ENCODE measurements at places on chromosomes 2 and 18. TPM values are rescaled to one million over a fixed set of nuclear protein-coding genes. Genes with fewer than 3 reads are reported as not detected.

- DNase-seq: no peak
Observed at GRCh38 chr2:140542627-140543026, 1588.2 kb downstream of the LRP1B start.

DNA sequence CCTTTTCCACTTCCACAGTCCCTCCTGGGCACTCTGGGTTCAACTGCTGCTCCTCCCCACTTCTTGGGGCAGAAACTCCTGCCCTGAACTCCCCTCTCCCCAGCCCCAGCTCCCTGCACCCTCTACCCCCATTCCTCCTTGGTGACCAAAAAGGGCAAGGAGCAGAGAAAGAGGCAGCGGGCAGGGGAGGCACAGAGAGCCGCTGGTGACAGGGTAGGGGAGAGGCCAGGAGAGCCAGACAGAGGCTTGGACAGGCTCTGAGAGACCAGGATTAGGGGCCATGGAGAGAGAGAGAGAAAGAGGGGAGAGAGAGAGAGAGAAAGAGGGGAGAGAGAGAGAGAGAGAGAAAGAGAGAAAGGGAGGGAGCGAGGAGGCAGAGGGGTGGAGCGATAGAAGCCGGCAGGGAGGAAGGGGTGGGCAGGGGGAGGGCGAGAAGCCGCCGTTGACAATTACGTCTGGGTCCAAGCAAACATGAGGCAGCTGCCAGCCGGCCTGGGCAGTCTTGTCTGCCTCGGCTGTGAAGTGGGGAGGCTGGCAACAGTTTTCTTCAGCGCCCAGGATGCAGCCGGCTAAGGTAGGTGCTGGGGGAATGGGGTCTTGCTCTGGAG lies at the start of gene KCNIP3:
Gene KCNIP3, plus strand, starts transcription at position 468 of the 608 bp plus-strand sequence. Its CDS starts 92 bp downstream, at position 560.
- no peak for DNase-seq

DNA sequence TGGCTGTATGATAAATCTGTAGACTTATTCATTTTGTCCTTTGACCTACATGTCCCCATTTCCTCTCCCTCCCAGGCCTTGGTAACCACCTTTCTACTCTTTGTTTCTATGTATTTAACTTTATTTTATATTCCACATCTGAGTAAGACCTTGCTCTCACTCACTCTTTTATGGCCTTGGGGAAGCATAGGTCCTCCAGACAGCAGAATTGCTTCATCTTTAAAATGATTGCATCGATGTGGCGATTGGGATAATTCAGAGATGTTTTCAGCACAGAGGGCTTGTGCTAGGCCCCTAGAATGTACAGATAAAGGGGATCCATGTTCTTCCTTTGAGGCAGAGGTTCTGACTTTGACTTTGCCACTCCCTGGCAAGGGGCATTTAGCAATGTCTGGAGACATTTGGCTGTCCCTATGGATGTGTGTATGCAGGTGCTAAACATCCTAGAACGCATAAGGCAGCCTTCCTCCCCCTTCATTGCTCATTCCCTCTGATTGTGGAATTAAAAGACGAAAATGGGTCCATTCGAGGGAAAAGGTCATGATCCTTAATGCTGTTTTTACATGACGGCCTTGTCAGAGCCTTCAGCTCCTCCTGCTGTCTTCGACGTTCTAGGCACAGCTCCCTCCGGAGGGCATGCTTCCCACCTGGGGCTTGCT lies 1.2 kb upstream of the GPR39 start:
- no peak for DNase-seq

DNA sequence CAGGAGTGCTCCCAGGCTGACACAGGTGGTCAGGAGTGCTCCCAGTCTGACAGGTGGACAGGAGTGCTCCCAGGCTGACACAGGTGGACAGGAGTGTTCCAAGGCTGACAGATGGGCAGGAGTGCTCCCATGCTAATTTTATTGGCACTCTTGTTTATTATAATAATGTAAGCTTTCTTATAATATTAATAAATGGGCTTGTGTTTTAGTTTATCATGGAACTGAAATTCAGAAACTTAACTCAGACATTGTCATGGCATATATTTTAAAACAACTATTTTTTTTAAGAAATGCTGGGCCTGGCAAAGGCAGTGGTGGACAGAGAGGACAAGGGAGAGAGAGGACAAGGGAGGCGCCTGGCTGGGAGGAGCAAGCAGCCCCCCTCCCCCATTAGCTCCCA lies 18.7 kb downstream of the ANO7 start:
- no peak for DNase-seq

- no peak for DNase-seq
Observed at GRCh38 chr2:71886241-71886640, 261.4 kb downstream of the CYP26B1 start.

- DNase-seq: no peak
Observed at GRCh38 chr18:74819433-74820059, 221.9 kb downstream of the ZNF407 start.

GALM gene
- 5.4 TPM for total RNA-seq

- no peak for DNase-seq
Observed at GRCh38 chr18:77059294-77059916, 73.2 kb downstream of the MBP start.

GRCh38 chr2:5020116-5020875 lies 671.9 kb upstream of the SOX11 start:
- DNase-seq: no peak

DNA sequence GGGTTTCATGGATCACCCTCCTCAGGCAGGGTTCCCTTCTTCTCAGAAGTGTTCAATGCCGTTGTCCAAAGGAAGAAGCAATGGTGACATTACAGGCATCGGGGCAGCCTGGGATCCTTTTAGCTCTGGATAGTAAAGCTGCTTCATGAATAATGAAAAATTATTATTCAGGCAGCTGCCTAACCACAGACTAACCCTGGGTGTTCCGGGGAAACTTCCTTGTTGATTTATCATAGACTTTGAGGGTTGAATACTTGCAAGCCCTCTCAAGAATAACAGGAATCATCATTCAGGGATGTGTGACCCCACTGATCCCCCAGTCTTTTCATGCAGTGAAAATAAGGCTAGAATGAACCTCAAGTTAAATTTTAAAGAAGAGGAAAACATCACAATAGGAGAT lies 419.4 kb downstream of the MEIS1 start:
- DNase-seq: no peak

DNA sequence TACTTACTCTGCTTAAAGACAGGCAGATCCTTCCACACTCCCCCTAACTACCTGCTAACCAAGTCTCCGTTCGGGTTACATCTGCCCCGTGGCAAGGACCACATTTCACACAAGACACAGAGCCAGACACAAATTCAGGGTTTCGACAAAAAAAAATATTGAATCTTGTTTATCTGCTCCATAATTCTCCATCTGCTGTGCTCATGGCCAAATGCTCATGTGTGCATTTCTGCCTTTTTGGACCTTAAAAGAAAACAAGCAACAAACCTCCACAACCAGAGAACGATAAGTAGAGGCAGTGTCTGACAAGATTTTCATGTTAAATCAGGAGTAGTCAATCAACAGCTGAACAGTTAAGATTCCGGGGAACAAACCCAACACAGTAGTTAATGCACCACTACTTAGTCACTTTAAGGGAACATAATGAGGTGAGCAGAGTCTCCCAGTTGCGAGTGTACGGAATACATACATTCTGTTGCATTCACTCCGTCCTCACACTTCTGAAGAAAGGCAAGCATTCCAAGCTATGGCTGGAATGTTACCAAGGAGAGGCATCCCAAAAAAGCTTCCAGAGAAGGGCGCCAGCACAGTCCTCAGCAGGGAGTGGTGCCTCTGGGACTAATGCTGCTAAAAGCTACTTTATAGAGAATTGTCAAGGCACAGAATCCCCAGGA lies 121.0 kb downstream of the ANKRD44 start:
- DNase-seq: no peak

GRCh38 chr2:119385466-119385865 lies 18.7 kb downstream of the DBI start:
- DNase-seq: no peak

- no peak for DNase-seq
Observed at GRCh38 chr2:2530334-2530733, 199.3 kb upstream of the MYT1L start.

DNA sequence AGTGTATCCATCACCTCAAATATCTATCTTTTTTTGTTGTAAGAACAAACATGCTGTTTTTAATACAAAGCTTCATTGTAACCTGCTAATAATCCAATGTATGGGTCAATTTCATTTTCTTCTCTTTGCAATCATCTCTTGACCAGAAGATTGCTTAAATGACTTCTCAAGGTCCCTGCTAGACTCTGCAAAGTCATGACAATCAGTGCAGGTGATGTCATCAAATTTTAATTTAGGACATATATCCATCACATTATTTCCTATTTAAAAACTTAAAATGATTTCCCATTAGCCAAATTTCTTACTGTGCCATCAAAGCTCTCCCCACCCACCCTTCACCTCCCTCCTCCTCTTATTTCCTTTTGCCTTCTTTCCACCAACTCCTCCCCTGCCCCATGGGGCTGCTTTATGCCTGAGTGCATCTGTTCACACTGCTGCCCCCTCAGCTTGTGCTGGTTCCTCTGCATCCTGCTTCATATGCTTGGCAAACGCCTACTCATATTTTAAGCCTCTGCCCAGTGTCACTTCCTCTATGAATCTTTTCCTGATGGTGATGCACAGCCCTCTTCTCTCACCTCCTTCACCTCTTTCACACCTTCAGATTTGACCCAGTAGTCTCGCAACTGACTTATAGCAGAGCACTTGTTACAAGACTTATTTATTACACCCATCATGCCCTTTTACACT lies 20.3 kb downstream of the PLEK start:
- no peak for DNase-seq

DNA sequence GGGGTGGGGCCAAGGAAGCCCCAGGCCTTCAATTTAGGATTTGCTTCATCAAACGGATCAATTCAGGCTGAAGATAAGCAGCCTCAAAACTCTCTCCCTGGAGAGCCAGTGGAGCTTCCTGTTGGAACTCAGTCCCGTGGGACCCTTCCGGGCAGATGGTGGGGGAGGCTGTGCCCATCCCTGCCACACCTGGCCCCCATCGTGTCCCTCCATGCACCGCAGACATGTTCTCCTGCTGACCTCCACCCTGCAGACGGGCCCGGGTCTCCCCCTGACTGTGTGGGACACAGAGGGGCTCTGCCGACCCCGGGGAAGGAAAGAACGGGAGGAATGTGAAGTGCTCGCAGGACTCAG lies 144.2 kb downstream of the TPO start:
- no peak for DNase-seq

DNA sequence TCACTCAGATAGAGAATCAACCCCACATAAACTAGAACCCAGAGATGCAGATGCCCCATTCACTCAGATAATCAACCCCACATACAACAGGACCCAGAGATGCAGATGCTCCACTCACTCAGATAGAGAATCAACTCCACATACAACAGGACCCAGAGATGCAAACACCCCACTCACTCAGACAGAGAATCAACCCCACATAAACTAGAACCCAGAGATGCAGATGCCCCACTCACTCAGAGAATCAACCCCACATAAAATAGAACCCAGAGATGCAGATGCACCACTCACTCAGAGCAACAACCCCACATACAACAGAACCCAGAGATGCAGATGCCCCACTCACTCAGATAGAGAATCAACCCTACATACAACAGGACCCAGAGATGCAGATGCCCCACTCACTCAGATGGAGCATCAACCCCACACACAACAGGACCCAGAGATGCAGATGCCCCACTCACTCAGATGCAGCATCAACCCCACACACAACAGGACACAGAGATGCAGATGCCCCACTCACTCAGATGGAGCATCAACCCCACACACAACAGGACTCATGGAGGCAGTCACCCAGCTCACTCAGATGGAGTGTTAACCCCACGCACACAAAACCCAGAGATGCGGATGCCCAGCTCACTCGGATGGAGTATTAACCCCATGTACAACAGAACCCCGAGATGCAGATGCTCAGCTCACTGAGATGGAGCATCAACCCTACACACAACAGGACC lies 11.7 kb downstream of the TMEM18 start:
- DNase-seq: no peak

DNA sequence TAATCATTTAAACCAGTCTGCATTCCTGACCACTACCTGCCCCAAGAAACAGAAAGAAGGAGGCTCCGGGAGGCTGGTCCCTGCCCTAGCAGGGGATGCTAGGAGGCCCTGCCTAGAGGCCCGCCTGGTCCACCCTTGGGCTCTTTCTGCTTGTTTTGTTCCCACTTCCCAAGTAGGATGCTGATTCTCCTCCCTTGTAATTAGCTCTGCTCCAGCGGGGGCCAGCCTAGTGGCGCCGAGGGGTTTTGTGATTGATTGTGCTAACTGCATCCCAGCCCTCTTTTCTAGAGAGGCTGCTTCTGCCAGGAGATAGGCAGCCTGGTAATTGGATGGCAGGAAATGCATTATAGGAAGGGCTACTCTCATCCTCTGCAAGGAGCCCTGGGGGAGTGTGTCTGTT lies 220.0 kb downstream of the LOXHD1 start:
- DNase-seq: no peak

DNA sequence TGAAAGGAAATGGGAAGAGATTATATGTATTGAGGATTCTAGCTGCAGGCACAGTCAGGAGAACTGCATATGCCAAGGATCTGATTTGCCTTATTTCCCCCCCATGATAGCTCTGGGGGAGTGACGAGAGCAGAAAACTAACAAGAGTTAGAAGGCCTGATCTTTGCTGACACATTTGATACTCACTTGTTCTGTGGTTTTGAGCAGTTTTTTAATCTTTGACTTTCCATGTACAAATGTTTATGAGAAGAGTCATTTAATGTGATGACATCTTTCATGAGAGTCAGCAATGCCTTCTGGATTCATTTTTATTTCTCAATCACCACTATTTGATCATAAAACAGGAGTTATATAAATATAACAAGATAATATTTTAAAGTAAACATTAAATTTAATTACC lies 12.7 kb upstream of the SERPINB7 start:
- DNase-seq: no peak

DNA sequence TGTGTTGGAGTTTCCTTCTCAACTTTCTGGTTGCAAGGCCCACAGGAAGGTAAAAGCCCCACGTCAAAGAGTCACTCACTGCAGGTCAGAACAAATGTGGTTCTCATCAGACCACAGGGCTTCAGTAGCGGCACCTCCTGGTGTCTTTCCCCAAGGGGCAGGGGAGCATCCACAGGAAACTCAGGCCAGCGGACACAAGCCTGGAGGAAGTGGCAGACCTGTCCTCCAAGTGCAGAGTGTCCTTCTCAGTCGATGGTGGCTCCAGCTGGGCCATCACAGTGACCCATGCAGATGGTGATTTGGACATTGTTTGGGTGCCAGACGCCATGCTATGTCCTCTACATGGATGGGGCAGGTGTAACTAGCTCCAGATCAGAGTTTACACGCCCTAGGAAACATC lies 84.9 kb downstream of the ACKR3 start:
- no peak for DNase-seq

DNA sequence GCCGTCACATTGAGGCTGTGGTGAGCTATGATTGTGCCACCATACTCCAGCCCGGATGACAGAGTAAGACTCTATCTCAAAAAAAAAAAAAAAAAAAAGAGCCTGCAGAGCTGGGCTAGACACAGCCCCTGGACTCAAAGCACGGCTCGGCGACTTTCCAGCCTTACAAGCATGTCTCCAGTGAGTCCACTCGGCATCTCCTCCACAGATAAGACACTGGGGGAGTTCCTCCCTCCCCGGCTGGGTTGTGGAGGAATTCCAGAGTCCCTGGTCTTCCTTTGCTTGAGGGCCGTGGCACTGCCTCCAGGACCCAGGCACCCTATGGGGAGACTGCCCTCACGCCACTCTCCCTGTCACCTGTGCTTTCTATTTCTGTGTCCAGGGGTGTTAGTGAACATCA lies 30.9 kb upstream of the RPL31 start:
- no peak for DNase-seq
